Colonic mucosa (tissue), 4 donors: ENCODE measurements at places on chromosomes 4 and X. TPM values are rescaled to one million over a fixed set of nuclear protein-coding genes. Genes with fewer than 3 reads are reported as not detected.

- no peak for DNase-seq
These were observed 66.1 kb upstream of the CLNK start for GRCh38 chr4:10750714-10751113.

- DNase-seq, result no peak
These were observed 49.8 kb downstream of the EDNRA start for GRCh38 chr4:147530723-147531122.

DNA sequence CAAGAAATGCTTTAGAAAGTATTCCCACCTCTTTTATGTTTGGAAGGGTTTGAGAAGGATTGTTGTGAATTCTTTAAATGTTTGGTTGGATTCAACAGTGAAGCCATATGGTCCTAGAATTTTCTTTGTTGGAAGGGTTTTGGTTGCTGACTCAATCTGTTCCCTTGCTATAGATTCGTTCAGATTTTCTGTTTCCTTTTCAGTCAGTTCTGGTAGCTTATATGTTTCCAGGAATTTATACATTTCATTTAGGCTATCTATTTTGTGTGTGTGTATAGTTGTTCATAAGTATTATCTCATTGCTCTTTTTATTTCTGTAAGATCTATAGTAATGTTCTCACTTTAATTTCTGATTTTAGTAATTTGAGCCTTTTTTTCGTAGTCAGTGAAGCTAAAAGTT lies 114.4 kb downstream of the MSN start:
- no peak for DNase-seq

GRCh38 chr4:96519291-96519690 lies 679.4 kb downstream of the PDHA2 start:
- DNase-seq, result no peak

- DNase-seq, result no peak
These were observed 10.8 kb upstream of the GUCY1B1 start for GRCh38 chr4:155748039-155748438.

GRCh38 chr4:151990201-151990600 lies 229.4 kb upstream of the GATB start:
- DNase-seq, result no peak

GRCh38 chr4:75004755-75005668 lies 72.1 kb downstream of the PARM1 start:
- DNase-seq, result no peak

DNA sequence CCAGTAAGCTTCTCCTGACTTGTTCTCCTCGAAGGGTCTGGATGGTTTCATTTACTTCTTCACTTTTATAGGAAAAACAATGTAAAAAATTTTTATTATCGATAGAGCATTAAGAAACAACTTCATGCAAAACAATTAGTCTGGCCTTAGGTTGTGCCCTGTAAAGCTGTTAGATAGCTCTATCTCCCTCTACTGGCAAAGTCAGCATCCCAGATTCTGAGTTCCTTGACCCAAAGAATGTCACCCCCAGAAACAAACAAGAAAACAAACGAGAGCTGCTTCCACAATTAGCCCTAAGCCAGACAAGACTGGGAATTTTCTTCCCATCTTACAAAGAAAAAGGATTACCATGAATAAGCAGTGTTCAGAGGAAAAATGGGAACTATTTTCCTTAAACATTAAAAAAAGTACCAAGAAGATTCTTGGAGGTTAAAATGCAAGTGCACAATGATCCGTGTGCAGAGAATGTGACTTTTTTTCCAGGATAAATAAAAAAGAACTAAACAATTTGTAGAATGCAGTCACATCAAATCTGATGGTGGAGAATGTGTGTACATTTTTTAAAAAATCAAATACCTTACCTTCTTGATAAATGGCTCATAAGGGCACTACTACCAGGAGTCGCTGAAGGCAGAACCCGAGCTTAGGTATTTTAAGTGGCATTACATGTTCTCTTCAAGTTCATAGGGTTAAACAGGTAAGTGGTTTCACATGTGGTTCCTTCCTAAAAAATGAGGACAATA lies 293.2 kb downstream of the FBXO8 start:
- no peak for DNase-seq

DNA sequence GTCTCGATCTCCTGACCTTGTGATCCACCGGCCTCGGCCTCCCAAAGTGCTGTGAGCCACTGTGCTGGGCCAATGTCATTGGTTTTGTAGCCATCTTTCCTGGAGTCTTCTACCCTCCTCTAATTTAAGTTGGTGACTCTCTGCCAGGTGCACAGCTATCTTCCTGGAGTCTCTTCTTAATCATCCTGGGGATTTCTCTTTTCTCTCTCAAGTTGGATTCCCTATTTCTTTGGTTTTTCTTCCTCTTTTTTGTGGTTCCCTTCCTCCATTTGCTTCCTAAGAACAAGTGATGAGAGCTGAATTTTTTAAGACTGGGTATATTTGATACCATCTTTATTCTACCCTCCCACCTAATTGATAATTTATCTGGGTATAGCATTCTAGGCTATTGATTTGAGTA lies 113.8 kb downstream of the SYNPO2 start:
- no peak for DNase-seq

- DNase-seq, result no peak
These were observed 61.1 kb downstream of the ATXN3L start for GRCh38 chrX:13258725-13259124.

DNA sequence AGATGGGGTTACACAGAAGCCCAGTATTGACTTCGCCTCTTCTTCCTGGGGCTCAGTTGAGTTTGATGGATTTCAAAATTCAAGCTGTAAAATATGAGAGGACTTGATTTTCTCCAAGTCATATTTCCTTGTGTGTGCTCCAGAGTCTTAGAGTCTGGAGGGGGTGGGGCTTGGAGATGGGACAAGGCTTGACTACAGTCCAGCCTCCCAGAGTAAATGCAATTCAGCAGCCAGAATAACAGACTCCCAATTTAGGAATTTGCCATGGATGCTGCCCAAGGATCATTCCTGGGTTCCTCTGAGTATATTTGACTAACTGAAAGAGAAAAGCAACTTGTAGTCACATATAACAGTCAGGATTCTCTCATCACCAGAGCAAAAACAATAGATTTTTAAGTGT lies 53.7 kb upstream of the RBPJ start:
- peak; percentile 60 for DNase-seq

DNA sequence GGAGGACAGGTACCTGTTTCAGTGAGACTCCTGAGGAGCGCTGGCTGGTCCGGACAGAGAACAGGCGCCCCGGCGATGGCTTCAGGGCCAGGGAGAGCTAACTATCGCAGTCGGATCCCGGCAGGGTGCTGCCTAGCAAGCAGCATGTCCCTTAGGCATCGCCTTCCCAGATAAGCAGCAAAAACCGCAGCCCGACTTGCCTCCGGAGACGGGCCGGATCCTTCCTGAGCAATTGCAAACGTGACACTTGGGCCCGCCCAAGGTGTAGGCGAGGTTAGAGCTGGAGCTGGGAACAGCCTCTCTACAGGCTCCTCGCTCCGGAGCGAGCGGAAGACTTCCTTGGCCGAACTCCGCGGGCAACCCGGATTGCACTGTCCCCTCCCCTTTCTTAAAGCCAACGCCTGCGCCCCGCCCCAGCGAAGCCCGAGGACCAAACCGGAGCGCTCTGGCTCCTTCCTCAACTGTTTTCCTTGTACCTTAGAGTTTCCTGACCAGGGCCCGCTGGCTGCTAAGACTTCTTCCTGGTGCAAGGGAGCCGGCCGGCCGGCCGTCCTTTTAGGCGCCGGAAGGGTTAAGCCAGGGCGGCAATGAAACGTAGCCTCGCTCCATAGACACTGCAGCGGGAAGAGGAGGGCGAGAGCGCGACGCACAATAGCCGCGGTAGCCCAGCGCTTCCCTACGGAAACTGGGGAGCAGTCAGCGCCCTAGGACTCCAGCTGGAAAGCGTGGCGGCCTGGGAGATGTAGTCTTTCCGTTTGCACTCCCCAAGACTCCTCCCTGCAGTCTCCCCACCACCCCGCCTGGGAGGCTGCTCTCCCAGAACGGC lies at the start of gene OPHN1:
OPHN1 (minus strand) TSS at position 341 of the 826 bp plus-strand sequence. CDS start 475 bp downstream, outside the sequence.
- peak; percentile 85 for DNase-seq

DNA sequence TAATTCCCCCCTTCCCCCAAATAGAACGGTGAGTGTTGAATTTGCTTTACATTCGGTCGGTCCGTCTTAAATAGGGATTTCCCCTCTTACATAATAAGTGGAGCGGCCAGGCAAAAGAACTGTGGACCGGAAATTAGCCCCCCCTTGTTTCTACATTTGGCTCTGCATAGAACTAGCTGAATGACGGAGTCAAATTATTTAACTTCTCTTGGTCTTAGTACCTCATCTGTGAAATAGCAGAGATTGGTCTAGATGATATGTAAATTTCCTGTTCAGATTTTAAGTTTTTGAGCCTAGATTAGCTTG lies 1.3 kb downstream of the SPATA18 start:
- no peak for DNase-seq

DNA sequence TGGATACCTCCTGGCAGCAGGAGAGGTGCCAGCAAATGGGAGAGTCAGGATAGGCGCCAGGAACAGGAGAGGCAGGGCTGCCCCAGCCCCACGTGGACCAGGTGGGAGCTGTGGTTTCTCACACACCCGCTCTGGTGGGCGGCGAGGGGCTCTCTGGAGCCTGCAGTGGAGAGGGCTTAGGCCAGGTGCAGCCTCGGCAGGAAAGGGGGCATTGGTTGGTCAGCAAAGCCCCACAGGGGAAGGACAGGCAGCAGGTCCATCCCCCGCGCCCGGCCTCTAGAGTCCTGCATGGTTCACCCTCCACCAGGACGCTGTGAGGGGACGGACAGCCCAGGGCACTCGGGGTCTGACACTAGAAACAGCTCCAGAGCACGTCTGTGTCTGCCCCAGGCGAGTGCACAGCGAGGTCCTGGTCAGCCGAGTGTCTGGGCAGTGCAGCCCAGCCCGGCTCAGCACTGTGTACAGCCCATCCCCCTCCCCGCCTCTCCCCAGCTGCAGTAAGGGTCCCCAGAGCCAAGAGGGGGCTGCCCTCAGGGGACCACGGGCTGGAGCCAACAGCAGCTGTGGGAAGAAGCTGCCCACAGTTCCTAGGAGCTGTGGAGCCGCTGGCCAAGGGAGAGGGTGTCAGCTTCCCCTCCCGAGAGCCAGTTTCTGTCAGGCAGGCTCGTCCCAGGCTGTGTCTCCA lies 8.2 kb downstream of the ATP5ME start:
- no peak for DNase-seq

DNA sequence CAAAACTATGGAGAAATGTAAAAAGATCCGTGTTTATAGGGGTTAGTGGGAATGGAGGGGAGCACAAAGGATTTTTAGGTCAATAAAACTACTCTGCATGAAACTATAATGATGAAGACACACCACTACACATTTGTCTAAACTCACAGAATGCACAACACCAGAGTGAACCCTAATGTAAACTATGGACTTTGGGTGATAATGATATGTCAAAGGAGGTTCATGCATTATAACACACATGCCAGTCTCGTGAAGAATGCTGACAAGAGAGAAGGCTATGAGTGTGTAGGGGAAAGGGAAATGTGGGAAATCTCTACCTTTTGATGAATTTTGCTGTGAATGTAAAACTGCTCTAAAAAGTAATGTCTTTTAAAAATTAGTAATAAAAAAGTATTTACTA lies 183.3 kb downstream of the MAB21L2 start:
- DNase-seq, result no peak

- DNase-seq, result no peak
These were observed 23.1 kb upstream of the PROM1 start for GRCh38 chr4:16106956-16107355.

- DNase-seq, result no peak
These were observed 51.1 kb downstream of the COL25A1 start for GRCh38 chr4:109251396-109251795.

DNA sequence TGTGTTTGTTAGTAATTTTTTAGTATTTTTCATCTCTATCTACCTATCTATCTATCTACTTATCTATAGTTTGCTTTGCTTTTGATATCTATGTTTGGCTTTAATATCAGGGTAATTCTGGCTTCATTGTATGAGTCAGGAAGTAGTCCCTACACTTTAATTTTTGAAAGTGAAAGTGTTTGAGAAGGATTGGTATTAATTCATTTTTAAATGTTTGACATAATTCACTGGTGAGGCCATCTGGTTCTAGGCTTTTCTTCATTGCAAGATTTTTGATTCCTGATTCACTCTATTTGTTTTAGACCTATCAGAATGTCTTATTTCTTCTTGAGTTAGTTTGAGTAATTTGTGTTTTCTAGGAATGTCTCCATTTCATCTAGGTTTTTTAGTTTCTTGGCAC lies 20.2 kb upstream of the TCP11X2 start:
- no peak for DNase-seq

- no peak for DNase-seq
These were observed 163.9 kb upstream of the LCORL start for GRCh38 chr4:18185491-18185890.

GRCh38 chrX:95218976-95219375 lies 1465.7 kb upstream of the DIAPH2 start:
- no peak for DNase-seq

DNA sequence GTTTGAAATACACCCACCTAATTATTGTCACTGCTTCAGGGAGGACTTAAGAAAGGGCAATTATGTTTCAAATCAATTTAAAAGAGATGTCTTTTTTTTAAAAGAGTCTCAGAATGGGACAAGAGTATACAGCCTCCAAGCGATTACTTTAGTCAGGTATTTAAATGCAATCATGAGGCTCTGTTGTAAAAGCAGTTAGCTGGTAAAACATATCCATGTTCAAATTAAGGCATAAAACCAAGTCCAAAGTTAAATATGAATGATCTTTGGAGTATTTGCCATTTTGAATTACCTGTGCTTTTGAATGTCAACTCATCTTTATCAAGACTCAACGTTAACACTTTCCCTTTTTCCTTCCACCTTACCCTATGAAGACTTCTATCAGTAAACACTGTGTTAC lies 13.7 kb downstream of the RPS6KA6 start:
- no peak for DNase-seq

GRCh38 chr4:57043347-57044251 lies 64.9 kb downstream of the POLR2B start:
- DNase-seq, result no peak

DNA sequence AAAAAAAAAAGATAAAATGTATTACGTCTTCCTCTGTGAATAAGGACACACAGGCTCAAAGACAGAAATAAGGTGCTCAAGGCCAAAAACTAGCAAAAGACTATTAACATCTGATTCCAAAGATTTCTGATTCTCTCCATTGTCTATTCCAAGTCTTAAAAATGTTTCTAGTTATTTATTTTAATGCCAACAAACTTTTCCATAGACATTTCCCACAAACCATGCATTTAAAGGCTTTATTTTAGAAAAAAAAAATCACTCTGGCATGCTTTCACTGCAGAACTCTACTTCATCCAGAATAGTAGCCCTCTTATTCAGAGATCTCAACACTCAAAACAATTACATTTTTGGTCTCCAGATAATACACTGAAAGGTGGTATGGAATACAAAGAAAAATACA lies 545.0 kb upstream of the TENM3 start:
- DNase-seq, result no peak

Gene NWD2
- 0.22 TPM for total RNA-seq

Gene ZMYM3
- total RNA-seq, result 16.6 TPM

Gene IRAK1
- 148 TPM for total RNA-seq

Gene ERAS
- total RNA-seq, result 0.32 TPM

Gene AMER1
- total RNA-seq, result 3.2 TPM

Gene SYP
- 7.4 TPM for total RNA-seq

Gene S100P
- 137 TPM for total RNA-seq

Gene IL21
- not detected for total RNA-seq

Gene ASB5
- 1.7 TPM for total RNA-seq

Gene FAM193A
- 18.0 TPM for total RNA-seq
